ENCODE measurements at places on chromosomes 5 and 9. TPM values are rescaled to one million over a fixed set of nuclear protein-coding genes. Genes with fewer than 3 reads are reported as not detected.

JAKMIP2 gene
- total RNA-seq, result 2.1 TPM

TMEM232 gene
- total RNA-seq, result 0.71 TPM

ZNF608 gene
- total RNA-seq, result 0.83 TPM

TSLP gene
- not detected for total RNA-seq

PRR7 gene
- total RNA-seq, result 5.0 TPM

FOXD1 gene
- total RNA-seq, result 0.04 TPM

RGS7BP gene
- not detected for total RNA-seq

ANKRD20A1 gene
- not detected for total RNA-seq

ADAMTS12 gene
- not detected for total RNA-seq

MFAP3 gene
- total RNA-seq, result 28.3 TPM

GRCh38 chr5:42057254-42057690, 132.2 kb downstream of the FBXO4 start:
- DNase-seq, result peak; percentile 28

GRCh38 chr5:113162208-113162607, 185.6 kb downstream of the DCP2 start:
- no peak for DNase-seq

- no peak for DNase-seq
Measured at GRCh38 chr5:157672976-157673375, 1.6 kb downstream of the C5orf52 start.

- no peak for DNase-seq
Measured at GRCh38 chr9:38061326-38061977, 7.6 kb downstream of the SHB start.

- DNase-seq, result no peak
Measured at GRCh38 chr5:44827681-44828080, 18.9 kb downstream of the MRPS30 start.

- DNase-seq, result no peak
Measured at GRCh38 chr5:59615272-59615671, 278.3 kb downstream of the PDE4D start.

DNA sequence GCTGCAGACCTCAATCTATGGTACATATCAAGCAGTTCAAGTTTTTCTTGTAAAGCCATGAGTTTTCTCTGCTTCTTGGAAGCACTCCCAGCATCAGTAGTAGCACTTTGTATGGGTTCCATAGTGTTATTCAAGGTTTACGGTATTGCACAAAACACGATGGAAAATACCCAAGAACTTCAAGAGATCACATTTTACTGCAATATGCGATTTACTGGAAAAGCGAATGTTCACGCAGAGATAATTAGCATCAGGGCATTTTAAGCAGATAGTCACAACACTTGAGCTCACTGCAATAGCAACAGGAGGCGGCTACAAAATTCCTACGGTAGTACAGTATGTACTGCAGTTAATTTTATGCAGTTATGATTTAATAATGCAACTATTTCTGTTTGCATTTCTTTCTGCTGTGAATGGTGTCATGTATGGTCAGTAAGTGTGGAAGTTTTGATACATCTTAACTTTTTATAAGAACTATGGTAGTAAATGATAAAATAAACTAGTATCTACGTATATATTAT, 200.8 kb downstream of the SMARCA2 start:
- no peak for DNase-seq

- peak; percentile 15 for DNase-seq
Measured at GRCh38 chr5:147763791-147764525, 18.6 kb downstream of the JAKMIP2 start.

DNA sequence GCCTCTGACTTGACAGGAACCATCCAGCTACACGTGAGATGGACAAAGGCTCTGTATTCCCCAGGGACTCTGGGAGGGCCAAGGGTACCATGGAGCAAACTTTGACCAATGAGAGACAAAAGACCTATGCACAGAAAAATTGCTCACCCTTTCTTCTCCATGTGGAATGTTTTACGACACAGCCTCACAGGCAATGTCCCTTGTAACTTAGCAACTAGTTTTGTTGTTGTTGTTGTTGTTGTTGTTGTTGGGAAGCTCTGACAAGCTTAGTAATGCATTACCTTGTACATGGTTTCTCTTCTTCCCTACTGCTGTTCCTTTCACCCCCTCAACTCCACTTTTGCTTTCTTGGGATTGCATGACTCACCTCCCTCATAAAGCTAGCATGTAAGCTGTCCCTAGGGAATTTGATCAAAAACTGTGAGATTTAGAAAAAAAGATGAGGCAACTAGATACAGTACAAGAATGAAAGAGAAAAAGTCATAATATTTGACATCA, 550.9 kb downstream of the RAB3C start:
- no peak for DNase-seq

- no peak for DNase-seq
Measured at GRCh38 chr9:137311171-137311985, 9.3 kb upstream of the NRARP start.

GRCh38 chr5:159935946-159936345, 19.7 kb downstream of the ADRA1B start:
- DNase-seq, result no peak

DNA sequence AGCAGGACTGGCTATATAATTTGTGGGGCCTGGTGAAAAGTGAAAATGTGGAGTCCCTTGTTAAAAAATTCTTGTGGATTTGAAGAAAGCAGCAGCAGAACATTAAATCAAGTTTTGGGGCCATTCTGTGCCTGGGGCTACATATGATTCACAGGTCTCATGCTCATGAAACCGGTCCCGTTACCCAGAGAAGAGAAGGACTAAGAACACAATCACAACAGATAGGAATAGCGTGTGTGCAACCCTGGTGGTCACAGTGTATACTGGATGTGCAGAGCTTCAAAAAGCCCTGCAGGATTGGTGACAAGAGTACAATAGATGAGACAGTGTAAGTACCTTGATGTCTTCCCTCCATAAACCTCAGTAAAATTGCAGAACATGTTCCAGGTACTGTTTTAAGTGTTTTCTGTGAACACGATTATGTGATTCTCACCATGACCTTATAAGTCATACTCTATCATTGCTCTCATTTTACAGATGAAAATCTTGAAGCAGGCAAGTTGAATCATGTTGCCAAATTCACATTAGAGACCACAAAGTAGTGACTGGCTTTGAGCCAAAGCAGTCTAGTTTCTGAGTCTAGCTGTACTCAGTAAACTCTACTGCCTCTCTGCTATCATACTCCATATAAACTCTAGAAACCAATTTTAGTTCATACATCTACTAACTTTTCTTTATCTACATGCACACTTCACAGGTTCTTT, 636.5 kb downstream of the TAF11L14 start:
- no peak for DNase-seq

DNA sequence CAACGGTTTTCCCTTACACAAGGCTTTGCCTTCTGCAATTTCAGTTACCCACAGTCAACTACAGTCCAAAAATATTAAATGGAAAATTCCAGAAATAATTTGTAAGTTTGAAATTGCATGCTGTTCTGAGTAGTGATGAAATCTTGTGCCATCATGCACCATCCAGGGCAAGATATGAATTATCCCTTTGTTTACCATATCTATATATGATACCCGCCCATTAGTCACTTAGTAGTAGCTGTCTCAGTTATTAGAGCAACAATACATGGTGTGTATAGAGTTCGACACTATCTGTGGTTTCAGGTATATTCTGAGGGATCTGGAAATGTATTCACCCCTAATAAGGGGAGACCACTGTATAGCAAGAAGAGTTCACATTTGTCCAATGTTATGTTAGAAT, 29.4 kb downstream of the ERBIN start:
- no peak for DNase-seq

GRCh38 chr5:115435778-115436712, 108.5 kb downstream of the FEM1C start:
- DNase-seq, result no peak

DNA sequence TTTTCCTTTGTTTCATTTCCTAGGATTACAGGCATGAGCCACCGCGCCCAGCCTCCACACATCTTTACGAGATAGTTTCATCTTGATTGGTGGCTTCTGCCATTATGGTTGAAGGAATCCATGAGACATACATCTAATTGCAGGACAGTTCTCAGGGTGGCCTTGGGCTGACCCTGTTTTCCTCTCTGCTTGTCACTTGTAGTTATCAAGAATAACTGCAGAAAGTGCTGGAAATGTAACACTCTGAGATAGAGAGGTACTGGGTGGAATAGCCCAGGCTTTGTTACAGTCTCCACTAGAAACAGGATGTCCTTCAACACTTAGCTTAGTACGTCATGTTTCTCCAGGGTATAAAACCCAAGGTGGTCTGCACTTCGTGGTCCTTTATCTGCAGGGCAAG, 10.7 kb downstream of the UGT3A2 start:
- DNase-seq, result no peak

DNA sequence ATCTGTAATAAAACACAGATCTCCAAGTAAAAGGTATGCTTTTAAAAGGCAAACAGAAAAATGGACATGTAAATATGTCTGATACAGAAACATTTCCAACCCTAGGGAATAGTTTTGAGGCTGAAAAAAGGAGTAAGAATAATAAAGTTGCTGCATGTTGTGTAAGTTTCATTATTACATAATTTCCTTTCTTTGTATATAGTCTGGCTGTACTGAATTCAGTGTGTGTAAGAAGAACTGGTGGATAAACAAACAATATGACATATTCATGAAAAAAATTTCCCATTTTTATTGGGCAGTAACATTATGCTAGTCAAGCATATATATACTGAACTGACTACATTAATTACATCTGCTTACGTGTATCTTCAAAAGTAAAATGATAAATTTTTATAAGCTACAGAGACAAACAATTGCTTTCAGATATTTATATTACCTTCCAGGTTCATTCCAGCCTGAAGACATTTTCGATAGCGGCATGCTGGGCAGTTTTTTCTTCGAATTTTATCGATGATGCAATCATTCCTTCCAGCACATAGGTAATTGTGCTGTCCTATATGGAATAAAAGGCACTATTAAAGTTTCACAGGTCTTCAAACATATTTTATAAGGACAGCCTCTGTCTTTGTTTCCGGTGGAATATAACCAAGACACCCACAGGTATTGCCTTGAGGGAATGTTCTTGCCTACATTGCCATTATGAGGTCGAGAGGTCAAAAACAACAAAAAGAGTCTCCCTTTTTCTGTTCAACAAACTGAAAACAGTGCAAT, 93.6 kb downstream of the NR3C1 start:
- no peak for DNase-seq

GRCh38 chr5:53416144-53416738, 64.2 kb upstream of the FST start:
- no peak for DNase-seq

DNA sequence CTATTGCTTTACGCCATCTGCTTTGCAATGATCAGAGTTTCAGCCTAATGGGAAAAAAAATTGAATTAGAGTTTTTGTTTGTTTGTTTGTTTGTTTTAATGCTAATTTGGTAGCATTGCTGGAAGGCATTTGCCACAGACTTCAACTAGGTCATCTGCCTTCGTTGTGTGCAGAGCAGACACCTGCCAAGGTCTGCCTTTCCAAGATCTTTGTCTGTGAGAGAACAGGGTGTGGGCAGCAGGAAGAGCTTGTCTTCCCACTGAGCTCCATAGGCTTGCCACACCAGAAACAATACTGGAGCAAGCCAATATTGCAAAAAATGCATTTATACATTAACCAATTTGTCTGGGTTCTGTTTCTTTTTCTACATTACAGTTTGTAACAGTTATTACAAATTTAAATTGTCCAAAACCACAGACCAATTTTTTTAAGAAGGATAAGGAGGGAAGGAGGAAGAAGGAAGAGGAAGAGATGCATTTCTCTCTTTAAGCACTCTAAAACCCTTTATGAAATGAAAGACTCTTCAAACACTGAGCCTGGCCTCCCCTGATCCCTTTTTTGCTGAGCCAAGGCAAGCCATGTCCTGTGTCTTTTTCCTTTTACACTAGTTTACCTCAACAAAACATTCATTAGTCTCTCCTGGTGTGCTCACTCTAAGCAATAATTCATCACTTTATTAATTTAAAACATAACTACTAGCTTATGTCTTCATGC, 210.5 kb downstream of the SNX18 start:
- no peak for DNase-seq

DNA sequence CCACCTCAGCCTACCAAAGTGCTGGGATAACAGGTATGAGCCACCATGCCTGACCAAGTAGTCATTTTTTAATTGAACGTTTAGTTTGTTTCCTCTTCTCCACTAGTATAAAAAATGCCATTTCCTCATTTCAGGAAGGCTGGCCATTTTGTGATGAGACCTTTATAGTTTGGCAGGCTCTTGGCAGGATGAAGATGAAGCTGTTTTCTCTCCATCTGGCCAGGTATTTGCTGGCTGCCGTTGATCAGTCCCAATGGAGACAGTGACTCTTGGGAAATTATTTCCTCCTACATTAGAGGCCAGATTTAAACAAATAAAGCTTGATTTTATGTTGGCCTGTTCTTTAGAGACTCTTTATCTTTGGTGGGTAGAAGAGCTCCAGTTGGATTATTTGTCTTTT, 199.0 kb downstream of the ARHGAP26 start:
- no peak for DNase-seq

DNA sequence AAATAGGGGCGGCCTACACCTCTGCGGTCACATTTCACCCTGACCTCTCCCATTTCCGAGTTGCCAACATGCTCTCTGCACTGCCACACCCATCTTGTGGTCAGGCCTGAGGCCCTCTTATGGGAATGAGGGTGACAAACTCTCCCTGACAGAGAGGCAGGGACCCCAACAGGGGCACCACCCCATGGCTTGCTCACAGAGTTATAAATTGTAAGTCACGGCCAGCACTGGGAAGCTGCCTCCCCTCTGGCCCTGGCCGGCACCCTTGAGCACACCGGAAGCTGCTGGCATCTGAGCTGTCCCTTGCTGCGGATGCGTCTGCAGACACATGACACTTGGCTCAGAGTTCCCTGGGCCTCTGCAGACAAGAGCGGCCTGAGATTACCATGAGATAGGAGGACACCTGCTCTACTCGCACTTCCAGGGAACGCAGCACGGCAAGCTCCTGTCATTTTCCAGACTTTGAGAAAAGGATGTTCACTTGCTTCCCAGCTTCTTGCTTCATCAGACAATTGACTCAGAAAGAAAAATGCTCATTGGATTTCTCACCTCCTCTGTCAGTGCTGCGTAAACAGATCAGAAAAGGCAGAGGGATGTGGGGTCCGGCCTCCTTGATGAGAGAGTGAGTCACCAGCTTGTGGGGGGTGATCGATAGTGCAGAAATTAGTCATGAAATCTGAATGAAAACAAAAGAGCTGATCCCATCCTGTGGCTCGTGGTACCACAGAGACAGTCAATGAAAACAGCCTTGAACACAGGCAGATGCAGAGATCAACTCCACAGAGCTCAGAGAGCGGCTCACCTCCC, 269.8 kb downstream of the SYK start:
- DNase-seq, result peak; percentile 76

- peak; percentile 45 for DNase-seq
Measured at GRCh38 chr9:84170521-84171141, 169.9 kb downstream of the SLC28A3 start.

- DNase-seq, result no peak
Measured at GRCh38 chr5:178455480-178455835, 134.7 kb downstream of the COL23A1 start.

GRCh38 chr5:150505041-150505511, 2.9 kb upstream of the NDST1 start:
- DNase-seq, result no peak

DNA sequence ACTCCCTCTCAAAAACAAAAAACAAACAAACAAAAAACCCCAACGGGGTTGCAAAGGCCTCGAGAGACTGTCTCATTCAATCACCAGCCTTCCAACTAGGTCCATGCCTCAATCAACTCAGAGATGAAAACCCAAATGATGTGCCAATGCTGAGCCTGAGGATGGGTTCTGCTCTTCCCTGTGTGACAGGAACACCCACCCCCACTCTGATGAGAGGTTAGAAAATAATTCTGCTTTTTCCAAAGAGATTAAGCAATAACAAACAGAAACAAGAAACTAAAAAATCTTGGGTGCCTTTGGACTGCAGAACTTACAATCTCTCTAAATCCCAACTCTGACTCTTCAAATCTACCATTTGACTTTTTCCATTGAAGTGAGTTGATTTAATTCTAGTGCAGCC, 25.5 kb upstream of the FBP1 start:
- no peak for DNase-seq

Measured in HepG2 (cell line).